ENCODE measurements at places on chromosomes 1 and 21. TPM values are rescaled to one million over a fixed set of nuclear protein-coding genes. Genes with fewer than 3 reads are reported as not detected.

MSH4 gene
- not detected for total RNA-seq

DNAJC6 gene
- total RNA-seq = 2.9 TPM

NBPF26 gene
- total RNA-seq = 31.9 TPM

DNA sequence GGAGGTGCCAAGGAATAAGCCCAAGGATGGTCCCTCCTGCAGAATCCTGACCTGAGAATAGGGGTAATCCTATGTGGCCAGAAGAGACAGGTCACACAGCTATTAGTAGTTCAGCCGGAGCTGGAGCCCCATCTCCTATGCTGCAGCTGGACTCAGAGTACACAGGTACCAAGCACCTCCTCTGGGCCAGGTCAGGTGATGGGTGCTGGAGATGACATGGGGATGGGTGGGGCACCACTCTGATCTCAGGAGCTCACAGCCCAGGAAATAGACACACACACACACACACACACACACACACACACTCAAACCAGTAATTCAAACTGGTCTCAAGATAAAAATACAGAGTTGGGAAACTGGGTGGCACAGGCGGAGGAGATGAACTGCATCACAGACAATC is 54.2 kb upstream of the SSBP3 start:
- DNase-seq = no peak

DNA sequence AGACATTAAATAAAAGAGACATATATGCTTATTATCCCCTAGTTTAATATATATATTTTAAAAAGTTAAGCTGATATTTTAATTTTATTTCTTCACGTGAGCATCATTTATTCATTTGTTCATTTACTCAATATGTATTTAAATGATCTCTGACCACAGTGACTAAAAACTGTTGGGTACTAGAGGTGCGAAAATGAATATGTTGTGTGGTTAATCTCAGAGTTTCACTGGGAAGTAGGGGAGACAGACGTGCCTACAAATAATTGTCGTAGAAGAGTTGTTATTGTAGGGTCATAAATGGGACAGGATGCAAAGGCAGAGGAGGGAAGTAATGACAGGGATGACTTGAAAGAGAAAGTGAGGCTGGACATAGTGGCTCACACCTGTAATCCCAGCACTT is 213.0 kb upstream of the CACYBP start:
- no peak for DNase-seq

- peak; percentile 28 for DNase-seq
These were observed 92.3 kb downstream of the ST6GALNAC5 start for GRCh38 chr1:76959556-76959955.

- no peak for DNase-seq
These were observed 26.1 kb upstream of the GTF2B start for GRCh38 chr1:88917321-88918025.

- no peak for DNase-seq
These were observed 3.2 kb upstream of the PLEKHG5 start for GRCh38 chr1:6494627-6495026.

GRCh38 chr1:59409986-59410385 is 113.1 kb downstream of the FGGY start:
- DNase-seq = no peak

DNA sequence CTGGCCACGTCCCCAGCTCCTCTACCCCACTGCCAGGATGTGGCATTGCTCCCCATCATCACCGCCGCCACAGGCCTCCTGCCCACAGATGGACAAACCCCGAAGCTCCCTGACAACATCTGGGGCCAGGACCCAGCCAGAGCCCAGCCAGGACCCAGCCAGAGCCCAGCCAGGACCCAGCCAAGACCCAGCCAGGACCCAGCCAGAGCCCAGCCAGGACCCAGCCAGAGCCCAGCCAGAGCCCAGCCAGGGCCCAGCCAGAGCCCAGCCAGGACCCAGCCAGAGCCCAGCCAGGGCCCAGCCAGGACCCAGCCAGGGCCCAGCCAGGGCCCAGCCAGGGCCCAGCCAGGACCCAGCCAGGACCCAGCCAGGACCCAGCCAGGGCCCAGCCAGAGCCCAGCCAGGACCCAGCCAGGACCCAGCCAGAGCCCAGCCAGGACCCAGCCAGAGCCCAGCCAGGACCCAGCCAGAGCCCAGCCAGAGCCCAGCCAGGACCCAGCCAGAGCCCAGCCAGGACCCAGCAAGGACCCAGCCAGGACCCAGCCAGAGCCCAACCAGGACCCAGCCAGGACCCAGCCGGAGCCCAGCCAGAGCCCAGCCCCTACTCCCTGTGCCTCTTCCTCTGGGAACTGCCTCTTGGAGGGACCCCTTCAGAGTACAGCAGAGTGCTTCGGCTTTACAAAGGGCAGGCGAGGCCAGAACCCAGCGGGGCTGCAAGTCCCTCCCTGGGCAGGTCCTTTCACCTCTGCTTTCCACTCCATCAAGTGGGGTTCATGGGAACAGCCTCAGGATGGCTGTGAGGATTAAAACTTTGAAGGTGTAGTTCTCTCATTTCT is 43.7 kb downstream of the DISP3 start:
- DNase-seq = no peak

GRCh38 chr1:33140153-33141149 is 41.4 kb downstream of the TRIM62 start:
- DNase-seq = no peak

GRCh38 chr1:240720976-240721375 is 109.0 kb upstream of the GREM2 start:
- DNase-seq = no peak

DNA sequence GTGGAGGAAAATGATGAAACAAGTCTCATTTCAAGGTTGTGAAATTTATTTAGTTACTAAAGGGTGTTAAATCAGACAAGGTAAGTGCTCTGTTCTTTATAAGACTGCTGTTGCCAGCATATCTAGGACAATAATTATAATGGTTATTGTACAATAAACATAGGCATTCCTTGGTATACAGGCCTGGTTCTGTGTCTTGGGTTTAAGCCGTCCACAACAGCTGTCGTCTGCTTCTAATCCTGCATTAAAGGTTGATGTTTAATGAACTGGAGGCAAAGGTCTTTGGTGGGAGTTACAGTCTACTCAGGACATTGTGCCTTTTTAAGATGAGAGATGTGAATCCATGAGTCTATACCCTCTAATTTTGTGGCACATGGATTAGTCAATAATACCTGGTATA is 23.4 kb upstream of the FMO4 start:
- DNase-seq = no peak

GRCh38 chr1:182329471-182329870 is 62.1 kb downstream of the GLUL start:
- DNase-seq = no peak

- DNase-seq = peak; percentile 37
These were observed 560 bp upstream of the CSDE1 start for GRCh38 chr1:114758256-114758832.

DNA sequence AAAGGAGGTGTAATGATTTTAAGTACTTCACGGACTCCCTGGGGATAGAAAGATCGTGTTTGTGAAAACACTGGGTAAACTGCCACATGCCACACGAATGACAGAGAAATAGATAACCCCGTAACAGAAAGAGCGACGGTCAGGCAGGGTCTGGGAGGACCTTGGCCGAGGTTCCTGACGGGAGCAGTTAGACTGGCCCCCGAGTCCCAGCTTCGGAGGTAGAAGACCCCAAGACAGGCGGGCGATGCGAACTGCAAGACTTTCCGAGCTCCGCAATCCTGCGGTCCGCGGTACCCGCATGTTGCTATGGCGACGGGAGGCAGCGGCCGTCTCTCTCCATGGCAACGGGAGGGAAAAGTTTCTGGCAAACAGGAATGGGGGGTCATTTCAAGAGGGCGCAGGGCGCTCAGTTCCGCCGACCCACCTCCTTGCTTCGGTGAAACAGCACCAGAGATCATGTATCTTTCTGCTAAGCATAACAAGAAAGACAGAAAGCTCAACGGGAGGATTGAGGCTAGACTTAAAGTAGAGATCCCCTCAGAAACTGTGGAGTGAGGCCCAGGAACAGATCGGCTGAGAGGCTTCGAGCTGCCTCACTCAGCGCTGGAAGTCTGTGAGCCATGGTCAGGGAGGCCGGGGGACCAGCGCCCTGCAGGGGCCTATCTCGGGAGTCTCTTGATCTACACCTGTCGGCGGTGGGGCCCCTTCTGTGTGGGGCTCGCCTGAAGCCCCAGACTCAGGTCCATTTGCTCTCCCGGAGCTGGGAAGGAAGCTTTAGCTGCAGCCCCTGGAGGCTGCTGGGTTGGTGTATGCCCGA is 685 bp upstream of the SYT6 start:
- DNase-seq = peak; percentile 29

DNA sequence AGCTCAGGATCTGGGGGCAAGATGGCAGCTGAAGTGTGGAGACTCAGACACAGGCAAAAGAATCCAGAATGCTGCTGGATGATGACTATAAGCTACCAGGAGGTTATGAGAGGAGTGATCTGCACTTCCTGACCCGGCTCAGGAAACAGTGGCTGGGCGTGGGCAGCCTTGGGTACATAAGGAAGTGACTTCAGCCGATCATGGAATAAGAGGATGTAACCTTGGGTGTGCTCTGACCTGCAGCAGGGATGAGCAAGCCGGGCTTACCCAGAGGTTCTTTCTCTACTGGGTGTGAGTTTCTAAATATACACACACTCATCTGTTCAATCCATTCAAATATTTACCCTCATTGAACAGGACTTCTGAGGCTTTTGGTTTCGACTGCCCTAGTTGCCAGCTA is 62.7 kb downstream of the CD34 start:
- peak; percentile 91 for DNase-seq
